ENCODE measurements at places on chromosomes 1 and 21. TPM values are rescaled to one million over a fixed set of nuclear protein-coding genes. Genes with fewer than 3 reads are reported as not detected.

- H3K4me1 ChIP-seq = no peaks in the 10 kb centered on the region
- H3K4me3 ChIP-seq = no peak overlapping the region
- no peak for DNase-seq
- H3K27me3 ChIP-seq = no peaks in the 10 kb centered on the region
- H3K27ac ChIP-seq = no peak overlapping the region
These were observed 20.9 kb downstream of the MCOLN3 start for GRCh38 chr1:85027242-85027983.

DNA sequence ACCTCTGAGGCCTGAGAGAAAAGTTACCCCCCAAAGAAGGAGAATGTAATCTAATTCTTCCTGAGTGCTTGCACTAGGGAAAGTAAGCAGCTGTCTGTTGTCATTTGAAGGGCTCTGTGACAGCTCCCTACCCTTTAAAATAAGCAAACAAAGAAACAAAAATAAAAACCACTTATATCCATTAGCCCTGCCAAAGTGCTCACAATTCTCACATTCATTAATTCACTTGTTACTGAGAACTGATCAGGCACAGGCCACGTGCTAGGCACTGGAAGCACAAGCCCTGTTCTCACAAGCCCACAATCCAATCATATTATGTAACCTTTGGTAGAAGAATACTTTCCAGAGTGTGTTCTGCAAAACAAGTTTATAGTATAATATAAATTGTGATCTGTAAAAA lies 199.4 kb downstream of the ZC3H11B start:
- H3K4me1 ChIP-seq = no peaks in the 10 kb centered on the region
- H3K36me3 ChIP-seq = no peaks in the 10 kb centered on the region
- no peak for DNase-seq
- H3K27ac ChIP-seq = no peak overlapping the region
- no peaks in the 10 kb centered on the region for H3K27me3 ChIP-seq

DNA sequence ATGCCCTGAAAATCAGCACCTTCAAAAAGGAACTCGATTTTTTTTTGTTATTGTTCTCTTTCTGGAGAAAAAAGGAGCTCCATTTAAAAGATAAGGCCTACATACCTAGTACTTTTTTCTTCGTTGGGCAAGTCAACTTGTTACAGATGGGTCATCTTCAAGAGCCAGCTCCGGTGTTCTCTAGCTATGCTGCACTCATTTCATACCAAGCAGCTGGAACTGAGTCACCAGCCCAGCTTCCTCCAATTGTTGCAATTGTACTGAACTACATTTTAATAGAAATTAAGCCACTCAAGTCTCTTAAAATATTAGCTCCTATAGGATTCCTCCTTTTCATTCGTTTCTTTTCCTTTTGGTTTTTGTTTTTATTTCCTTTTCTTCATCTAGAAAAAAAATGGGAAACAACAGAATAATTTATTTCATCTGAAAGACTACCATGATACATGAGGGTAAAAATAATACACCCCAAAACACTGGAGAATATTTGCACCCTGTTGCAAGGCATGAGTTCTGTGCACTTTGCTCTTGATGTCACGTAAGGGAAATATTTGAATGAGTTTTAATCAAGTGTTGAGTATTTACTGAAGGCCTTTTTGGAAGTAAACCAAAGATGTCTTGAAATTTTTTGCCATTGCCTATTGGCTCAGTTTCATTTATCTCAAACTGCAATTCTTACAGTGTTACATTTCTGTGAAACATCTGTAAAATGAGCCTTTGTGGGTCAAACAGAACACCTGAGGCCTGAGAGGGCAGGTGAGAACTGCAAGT lies 60.5 kb downstream of the CLIC4 start:
- DNase-seq = no peak
- H3K27ac ChIP-seq = peak overlapping the region; percentile 28
- H3K4me3 ChIP-seq = no peak overlapping the region
- no peaks in the 10 kb centered on the region for H3K36me3 ChIP-seq
- no peaks in the 10 kb centered on the region for H3K27me3 ChIP-seq

- no peak for DNase-seq
- H3K27me3 ChIP-seq = no peaks in the 10 kb centered on the region
- no peaks in the 10 kb centered on the region for H3K36me3 ChIP-seq
These were observed 48.0 kb downstream of the BACE2 start for GRCh38 chr21:41215856-41216408.

DNA sequence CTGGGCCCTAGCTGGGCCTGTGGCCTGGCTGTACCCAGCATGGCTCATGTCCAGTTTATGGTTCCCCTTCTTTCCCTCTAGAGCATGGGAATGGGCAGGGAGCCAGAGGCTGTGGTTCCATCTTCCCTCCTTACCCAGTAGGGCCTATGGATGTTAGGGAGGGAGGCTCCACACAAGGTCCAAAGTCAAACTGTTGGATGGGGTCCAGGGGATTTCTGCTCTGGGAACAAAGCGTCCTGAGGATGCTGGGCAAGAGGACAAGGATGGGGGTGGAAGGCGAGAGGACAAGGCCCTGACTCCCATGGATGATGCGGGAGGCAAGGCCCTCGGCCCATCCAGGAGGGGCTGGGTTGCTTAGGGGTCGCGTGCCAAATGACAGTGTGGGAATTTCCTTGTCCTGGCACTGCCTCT lies 17.3 kb downstream of the CSF1 start:
- peaks cover 64% of the 10 kb centered on the region for H3K36me3 ChIP-seq
- no peaks in the 10 kb centered on the region for H3K27me3 ChIP-seq
- H3K4me3 ChIP-seq = no peak overlapping the region
- H3K4me1 ChIP-seq = peaks cover 43% of the 10 kb centered on the region
- peak overlapping the region; percentile 72 for H3K27ac ChIP-seq
- no peak for DNase-seq

- H3K27me3 ChIP-seq = no peaks in the 10 kb centered on the region
- no peak overlapping the region for H3K4me3 ChIP-seq
- H3K36me3 ChIP-seq = no peaks in the 10 kb centered on the region
- peaks cover 6% of the 10 kb centered on the region for H3K4me1 ChIP-seq
These were observed 205.7 kb upstream of the RUNX1 start for GRCh38 chr21:35254765-35255138.

DNA sequence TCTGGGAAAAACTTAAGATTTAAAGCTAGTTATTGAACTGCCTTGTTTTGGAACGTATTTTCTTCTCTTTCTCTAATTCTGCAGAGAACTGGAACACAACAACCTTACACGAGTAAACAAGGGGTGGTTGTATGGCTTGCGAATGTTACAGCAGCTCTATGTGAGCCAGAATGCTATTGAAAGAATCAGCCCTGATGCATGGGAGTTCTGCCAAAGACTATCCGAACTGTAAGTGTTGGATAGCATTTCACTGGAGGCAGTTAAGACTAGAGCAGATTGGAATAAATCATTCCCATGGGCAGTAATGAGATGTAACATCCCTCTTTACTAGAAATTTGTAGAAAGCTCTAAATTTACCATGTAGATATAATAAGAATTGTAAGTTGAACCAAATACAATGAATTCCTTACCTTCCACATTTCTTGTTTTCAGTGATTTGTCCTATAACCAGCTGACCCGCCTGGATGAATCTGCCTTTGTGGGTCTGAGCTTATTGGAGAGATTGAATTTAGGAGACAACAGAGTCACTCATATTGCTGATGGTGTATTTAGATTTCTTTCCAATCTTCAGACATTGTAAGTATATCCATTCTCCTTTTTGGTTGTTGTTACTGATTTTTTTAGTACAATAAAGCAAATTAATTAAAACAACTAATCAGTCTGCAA lies 22.9 kb downstream of the LRIG2 start:
- H3K4me3 ChIP-seq = no peak overlapping the region
- DNase-seq = no peak
- H3K27ac ChIP-seq = no peak overlapping the region
- peaks cover 85% of the 10 kb centered on the region for H3K36me3 ChIP-seq
- no peaks in the 10 kb centered on the region for H3K4me1 ChIP-seq
- no peaks in the 10 kb centered on the region for H3K27me3 ChIP-seq

DNA sequence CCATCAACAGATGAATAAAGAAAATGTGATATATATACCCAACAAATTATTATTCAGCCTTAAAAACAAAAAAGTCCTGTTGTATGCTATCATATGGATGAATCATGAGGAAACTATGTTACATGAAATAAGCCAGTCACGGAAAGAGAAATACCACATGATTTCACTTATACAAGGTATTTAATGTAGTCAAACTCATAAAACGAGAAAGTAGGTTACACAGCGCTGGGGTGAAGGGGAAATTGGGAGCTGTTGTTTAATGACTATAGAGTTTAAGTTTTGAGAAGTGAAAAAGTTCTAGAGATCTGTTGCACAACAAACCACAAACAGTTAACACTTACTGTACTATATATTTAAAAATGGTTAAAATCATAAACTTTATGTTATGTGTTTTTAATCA lies 58.5 kb downstream of the SLC25A24 start:
- peaks cover 50% of the 10 kb centered on the region for H3K36me3 ChIP-seq
- H3K4me3 ChIP-seq = no peak overlapping the region
- no peaks in the 10 kb centered on the region for H3K27me3 ChIP-seq

- no peaks in the 10 kb centered on the region for H3K27me3 ChIP-seq
- H3K4me1 ChIP-seq = no peaks in the 10 kb centered on the region
- DNase-seq = no peak
- no peak overlapping the region for H3K27ac ChIP-seq
- peaks cover 21% of the 10 kb centered on the region for H3K36me3 ChIP-seq
- no peak overlapping the region for H3K4me3 ChIP-seq
These were observed 24.4 kb downstream of the EFCAB7 start for GRCh38 chr1:63547621-63548294.

IVL gene
- not detected for total RNA-seq

Measured in upper lobe of right lung (tissue), 1 donor.